ENCODE measurements at places on chromosomes 2 and 18.

GRCh38 chr2:212381428-212382102 lies 157.0 kb downstream of the ERBB4 start:
- DNase-seq, result no peak

DNA sequence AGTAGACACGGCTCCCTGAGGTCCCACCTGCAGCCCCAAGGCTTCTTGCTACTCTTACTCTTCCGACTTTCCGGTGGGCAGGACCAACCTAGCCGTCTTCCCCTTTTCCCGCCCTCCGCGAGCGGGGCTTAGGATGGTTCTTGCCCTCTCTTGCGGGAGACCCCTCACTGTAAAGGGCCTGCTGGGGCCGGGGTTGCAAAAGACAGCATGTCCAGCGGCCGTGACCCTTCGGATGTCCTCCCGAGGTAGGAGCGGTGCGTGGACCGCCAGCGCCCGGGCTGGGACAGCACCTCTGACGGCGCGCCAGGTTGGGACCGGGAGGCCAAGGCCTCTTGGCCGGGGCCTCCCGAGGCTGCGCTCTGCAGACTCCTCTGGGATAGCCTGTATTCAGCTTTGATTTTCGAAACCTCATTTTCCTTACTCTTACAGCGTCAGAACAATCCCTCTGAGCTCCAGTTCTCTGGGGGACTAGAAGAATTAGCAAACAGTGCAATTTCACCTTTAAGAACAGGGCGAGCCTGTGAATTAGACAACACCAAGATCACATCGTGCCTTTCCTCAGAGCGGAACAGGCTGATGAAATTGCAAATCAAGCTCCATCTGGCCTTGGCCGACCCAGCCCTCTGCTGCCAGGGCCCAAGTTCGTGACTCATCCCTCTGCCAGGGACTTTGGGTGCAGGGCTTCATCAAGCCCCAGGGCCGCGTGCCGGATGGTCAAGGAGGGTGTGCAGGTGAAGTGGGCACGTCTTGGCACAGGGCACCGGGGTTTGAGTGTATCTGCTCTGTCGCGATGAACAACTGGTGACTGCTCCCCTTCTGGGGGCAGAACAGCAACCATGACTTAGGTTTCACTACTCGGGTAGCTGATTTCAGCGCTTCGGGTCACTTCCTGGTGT lies 777 bp downstream of the MOCOS start:
- no peak for DNase-seq

DNA sequence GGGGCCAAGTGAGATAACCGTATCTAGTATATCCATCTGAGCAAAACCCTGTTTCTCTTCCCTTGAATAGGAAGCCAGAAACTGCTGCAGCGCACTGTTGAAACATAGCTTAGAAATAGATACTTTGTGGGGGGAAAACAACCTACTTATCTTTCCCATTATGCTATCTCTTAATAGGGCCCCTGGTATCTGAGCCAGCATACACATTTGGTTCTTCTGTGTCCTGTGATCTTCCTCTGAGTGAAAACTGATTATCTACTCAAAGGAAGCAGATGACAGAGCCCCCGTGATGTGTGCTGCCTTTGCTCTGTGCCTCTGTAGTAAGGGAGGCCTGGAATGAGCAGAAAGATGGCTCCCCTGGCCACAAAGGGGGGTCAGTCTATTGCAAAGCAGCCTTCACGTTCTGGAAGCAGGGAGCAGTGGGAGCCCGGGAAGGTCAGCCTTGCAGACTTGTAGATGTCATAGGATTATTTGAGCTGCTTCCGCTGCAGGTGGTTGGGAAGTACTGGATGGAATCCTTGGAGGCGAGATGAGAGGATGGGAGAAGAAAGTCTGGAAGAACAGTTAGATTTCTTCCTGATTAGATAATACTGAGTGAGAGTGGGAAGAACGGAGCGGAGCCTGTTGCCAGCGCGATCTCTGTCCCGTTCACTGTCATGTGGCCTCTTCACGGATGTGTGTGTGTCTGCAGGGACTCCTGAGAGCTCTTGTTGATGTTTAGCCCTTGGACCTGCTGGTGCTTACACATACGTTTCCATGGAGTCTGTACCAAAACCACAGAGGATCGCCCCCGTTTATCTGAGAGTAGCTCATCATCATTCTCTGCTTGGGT lies 150.1 kb downstream of the AGAP1 start:
- DNase-seq, result no peak

- no peak for DNase-seq
These were observed 782.6 kb upstream of the ID2 start for GRCh38 chr2:7899241-7899640.

DNA sequence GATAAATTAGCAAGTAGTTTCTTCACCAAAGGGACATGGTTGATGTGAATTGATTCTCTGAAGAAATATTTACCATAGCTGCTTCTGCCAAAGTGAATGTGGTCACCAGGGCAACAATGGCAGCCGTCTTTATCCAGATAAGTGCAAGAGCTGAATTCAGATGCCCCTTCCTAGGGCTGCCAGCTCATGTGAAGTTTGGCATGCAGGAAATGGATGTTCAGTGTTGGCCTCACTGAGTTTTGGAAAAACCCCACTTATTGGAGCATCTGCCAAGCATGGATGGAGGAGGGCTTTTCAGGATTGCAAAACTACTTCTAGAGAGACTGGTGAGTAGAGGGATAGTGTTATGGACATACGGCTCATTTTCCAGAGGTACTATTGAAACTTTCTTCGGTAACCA lies 80.8 kb downstream of the FMNL2 start:
- DNase-seq, result no peak

DNA sequence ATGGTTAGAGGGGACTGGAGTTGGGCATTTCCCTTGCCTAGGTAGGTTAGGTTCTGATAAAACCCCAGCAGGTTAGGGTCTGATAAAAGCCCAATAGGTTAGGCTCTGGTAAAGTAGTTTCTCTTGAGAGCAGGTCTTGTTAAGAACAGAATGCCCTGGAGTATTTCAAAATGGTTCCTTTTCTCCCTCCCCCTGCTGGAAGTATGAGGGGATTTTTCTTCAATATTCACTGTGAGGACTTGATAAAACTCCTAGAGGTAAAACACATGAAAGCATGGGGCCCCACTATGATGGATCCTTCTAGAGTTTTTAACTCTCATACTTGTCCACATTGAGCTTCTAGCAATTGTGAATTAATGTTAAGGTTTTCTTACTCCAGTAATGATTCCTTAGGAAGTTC lies 27.6 kb downstream of the ANKAR start:
- no peak for DNase-seq

- DNase-seq, result no peak
These were observed 14.1 kb upstream of the ZDBF2 start for GRCh38 chr2:206260188-206261012.

DNA sequence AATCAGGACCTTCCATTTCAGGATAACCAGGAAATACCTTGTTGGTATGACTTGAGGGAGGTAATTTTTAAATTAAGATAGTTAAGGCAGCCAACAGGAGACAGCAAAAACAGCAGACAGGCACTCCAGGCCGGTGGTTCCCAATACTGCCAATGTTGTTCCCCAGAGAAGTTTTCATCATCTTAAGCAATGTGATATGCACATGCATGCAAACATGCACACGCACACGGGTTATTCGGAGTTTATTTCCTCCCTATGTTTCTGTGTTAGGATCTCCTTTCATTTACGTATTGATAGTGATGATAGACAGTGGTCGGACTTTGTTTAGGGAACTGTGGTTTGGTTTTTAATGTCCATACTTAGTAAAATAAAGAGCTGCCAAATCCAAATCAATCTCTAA lies 55.3 kb downstream of the STEAP3 start:
- no peak for DNase-seq

DNA sequence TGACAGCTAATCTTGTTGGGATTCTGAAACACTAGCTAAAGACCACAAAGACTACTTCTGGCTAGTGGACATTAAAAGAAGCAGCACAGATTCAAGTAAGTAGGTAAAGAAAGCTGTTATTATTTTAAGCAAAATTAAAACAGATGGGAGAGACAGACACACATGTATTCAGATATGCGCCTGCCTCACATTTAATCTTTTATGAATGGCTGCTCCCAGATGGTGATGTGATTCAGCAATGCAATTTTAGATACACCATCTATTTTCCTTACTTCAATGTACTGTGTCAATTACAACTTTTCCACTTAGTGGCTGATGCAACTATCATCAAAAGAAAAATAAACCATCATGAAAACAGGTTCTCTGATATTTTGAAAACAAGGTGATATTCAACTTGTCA lies 133.0 kb upstream of the PGAP1 start:
- no peak for DNase-seq

DNA sequence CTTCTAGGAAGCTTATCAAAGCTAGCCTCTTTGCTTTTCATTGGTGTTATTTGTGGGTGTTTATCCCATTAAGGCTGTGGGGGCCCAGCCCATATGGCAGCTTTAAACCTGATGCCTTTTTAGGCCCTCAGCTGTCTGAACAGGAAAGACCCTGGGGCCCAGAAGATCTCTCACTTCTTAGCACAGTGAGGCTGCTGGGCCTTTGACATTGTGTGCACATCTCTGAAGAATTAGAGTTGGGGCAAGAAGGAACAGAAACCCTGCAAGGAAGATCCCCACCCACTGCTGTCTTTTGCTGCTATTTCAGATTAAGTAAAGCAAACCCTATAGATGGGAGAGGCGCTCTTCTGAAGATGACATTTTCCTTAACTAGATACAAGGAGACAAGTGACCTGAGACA lies 250.0 kb downstream of the SMAD2 start:
- DNase-seq, result no peak

DNA sequence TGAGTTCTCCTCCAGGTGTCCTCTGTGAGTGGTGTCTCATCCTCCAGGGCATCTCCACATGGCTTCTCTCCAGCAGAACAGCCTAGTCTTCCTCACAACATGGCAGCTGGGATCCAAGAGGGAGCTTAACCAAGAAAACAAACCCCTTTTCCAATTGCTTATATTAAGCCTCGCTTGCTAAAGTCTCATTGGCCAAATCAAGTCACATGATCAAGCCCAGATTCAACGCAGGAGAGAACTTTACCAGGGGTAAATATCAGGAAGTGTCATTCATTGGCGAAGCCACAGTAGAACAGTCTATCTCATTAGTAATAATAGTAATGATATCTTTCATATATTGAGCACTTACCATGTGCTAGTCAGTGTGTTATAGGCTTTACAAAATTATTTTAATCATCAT lies 53.1 kb downstream of the CDC42EP3 start:
- DNase-seq, result no peak

- DNase-seq, result no peak
These were observed 1757.3 kb upstream of the PIK3C3 start for GRCh38 chr18:40197711-40198110.

- no peak for DNase-seq
These were observed 82.0 kb upstream of the FSHR start for GRCh38 chr2:49236316-49236715.

GRCh38 chr2:107255744-107256143 lies 369.8 kb upstream of the ST6GAL2 start:
- DNase-seq, result no peak

GRCh38 chr2:11213090-11213638 lies 57.9 kb downstream of the SLC66A3 start:
- DNase-seq, result no peak

GRCh38 chr2:122307763-122308162 lies 552.3 kb downstream of the TSN start:
- no peak for DNase-seq

- DNase-seq, result no peak
These were observed at the start of gene CRYBA2 for GRCh38 chr2:218993345-218994315. TSS of gene CRYBA2 (minus strand) at chr2:218993422. CDS start at chr2:218993176, 246 bp downstream.

GRCh38 chr18:48776641-48777025 lies 174.1 kb downstream of the SMAD7 start:
- no peak for DNase-seq

- no peak for DNase-seq
These were observed 180.7 kb upstream of the SERPINE2 start for GRCh38 chr2:224219781-224220180.

- no peak for DNase-seq
These were observed 172.3 kb downstream of the PRKCE start for GRCh38 chr2:45823723-45824206.

DNA sequence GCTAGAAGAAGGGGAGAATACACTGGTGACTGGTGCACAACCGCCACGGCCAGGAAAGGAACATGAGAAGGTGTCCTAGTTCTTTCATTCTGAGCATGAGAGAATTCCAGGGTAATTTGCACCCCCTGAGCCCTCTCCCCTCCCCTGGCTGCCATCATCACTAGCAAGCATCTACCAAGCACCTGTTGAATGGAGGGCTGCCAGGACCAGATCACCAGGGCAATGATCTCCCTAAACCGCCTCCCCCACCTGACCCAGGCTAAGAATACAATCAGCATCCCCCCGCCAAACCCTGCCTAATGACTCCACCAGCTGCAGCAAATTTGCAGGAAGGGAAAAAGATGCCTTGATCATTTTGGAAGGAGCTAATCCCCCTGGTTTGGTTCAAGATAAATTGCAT lies 100.2 kb downstream of the STPG4 start:
- DNase-seq, result no peak

DNA sequence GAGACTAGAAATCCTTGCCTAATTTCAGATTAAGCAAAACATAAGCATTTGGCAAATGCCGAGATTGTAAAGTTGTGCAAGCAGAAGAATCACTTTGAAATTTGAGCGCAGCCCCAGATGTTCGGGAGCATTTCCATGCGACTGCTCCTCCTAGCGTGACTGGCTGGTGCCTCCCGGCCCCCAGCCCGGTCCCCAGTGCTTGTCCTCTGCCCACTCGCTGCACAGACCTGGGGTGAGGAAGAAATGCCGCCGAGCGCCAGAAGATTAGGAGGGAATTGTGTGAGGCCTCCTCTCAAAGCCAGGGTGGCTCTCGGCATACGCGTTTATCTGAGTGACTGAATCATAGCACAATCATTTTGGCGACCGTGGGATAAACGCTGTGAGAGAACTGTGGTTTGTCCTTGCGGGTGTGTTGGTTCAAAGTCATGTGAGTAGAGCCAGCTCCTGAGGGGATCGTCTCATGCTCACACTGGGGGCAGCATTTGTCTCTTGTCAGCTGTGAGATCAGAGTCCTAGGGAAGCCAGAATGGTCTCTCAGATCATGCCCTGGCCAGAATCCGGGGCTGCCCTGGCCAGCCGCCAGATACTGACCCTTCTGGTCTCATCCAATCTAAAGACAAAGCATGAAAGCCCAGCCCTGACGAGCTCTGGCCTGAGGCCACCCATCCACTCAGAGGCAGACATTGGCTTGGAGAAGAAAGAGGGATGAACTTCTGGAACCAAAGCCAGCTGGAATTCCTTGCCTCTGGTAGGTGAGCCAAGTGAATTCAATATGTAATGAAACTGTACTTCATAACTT lies 189.3 kb downstream of the SH3RF3 start:
- no peak for DNase-seq

DNA sequence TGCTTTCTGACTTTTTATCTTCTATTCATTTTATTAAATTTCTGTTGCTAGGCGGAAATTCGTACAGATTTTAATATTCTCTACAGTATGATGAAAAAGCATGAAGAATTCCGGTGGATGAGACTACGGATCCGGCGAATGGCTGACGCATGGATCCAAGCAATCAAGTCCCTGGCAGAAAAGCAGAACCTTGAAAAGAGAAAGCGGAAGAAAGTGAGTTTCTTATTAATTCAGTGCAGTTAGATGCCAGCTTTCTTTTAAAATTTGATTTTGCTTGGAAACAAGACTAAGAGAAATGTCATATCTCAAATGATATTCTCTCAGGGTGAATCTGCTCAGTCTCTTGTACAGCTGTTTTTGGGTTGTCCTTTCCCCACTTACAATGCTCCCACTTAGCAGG lies 84.3 kb downstream of the MGAT5 start:
- DNase-seq, result no peak

- no peak for DNase-seq
These were observed 5.3 kb upstream of the VPS4B start for GRCh38 chr18:63427558-63427957.
